ENCODE measurements at places on chromosomes 1 and 21.
A peak's percentile ranks its signal among the peaks of the same experiment; 100 is the strongest.

- DNase-seq = peak; percentile 52
Observed at GRCh38 chr1:32817815-32818786, 648 bp downstream of the S100PBP start.

- peak; percentile 6 for DNase-seq
Observed at GRCh38 chr1:199948587-199949280, 78.8 kb upstream of the NR5A2 start.

DNA sequence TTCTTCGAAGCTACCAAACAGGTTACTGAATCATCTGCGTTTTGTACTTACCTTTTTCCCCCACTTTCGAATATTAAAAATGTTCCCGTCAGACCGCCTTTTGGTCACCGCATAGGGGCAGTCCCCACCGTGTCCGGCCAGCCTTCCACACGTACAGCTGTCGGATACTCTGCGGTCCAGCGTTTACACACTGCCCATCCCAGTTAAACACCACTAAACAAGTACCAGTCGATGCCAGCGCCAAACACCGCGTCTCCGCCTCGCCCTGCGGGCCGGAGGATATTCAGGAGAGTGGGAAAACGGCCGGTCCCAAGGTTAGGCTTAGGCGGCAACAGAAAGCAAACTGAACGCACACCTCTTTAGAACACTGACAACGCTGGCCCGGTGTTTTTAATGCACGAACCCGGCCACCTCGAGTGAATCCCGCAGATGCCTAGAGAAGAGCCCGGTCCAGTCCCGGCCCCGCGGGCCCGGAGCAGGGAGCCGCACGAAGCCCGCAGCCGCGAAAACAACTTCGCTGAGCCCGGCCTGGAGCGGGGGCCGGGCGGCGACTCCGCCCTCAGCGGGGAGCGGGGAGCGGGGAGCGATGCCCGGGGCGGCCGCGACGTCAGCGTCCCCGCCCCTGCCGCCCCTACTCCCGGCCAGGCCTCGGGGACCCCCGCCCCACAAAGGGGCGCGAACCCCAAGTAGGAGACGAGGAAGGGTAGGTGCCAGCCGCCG lies 730 bp upstream of the PHF13 start:
- peak; percentile 72 for DNase-seq

DNA sequence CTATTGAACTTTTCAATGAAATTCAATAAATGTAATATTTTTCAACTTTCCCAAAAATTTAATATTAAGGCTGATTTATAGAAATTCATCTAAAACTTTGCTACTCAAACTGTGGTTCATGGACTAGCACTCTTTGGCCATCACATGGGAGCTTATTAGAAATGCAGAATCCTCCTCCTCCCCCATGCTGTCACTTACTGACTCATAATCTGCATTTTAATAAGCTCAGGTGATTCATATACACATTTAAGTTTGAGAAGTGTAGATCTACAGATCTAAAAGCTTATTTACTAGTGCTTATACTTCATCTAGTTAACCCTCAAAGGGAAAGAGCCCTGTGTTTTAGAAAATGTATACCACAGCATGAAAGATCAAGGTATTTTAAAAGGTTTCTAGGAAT lies 84.3 kb downstream of the HS2ST1 start:
- DNase-seq = peak; percentile 9

DNA sequence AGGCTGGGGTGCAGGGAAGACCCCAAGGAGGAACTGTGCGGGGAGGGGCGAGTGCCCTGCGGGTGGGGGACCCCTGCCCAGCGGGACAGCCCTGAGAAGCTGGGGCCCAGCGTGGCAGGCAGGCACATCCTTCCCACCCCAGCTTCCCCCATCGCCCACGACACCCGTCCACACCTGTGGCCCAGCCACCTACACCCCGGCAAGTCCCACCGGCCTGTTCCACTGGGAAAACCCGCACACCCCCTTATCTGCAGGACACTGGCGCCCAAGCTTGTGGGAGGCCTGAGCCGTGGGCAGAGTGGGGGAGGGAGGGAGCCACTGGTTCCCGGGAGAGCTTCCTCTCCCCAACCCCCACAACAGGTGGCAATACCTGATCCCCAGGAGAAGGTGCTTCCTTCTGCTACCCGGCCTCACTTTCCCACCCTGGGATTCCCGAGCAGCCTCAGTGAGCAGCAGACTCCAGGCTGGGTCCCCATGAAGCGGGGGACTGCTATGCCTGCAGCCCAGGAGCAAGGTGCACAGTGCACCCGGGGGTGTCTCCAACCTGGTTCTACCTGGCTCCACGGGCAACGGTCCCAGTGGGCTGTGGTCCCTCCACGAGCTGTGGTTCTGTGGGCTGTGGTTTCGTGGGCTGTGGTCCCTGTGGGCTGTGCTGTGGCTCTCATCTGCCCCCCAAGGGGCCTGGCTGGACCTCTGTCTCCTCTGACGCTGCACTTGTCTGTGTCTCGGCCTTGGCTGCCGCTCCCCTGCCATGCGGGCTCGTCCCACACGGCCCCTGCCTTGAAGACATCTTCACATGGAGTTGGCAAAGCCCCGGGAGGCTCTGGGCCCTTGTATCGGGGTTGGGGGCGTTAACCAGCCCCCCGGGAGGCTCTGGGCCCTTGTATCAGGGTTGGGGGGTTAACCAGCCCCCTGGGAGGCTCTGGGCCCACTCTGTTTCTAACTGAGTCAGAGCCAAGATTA lies 37.8 kb upstream of the POFUT2 start:
- no peak for DNase-seq

GRCh38 chr21:34938089-34938764 lies 110.9 kb downstream of the RUNX1 start:
- peak; percentile 23 for DNase-seq

DNA sequence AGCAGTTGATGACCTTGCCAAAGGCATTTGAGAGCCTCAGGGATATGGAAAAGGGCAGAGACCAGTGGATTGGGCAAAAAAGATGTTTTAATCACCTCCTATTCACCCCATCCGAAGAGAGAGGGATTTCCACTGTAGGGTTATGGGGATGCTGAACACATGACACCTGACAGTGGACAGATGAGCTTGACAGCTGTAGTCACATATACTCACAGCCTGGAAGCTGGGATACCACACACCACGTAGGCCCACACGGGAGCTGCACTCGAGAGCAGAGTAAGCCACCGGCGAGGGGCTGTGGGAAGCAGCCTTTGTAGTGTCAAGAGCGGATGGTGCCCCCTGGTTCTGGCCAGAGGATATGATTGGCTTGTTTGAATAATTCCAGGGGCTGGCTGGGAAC lies 20.0 kb downstream of the ZBTB40 start:
- DNase-seq = no peak

GRCh38 chr1:153355445-153356071 lies 2.1 kb upstream of the S100A9 start:
- DNase-seq = peak; percentile 64

DNA sequence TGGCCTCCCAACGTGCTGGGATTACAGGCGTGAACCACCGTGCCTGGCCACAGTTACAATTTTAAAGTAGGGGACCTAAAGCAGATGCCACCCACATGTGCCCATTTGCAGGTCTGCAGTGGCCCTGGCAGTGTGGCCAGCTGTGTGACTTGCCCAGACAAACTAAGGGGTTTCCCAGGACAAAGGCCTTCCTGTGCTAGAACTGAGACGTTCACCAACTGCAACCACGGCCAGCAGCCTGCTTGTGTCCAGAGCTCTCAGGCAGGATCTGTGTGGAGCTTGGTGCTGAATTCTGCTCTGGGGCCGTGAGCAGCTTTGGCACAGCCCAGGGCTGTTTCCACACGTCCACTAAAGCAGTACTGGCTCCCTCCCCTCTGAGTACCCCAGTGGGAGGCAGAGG lies 10.6 kb upstream of the PTTG1IP start:
- no peak for DNase-seq

DNA sequence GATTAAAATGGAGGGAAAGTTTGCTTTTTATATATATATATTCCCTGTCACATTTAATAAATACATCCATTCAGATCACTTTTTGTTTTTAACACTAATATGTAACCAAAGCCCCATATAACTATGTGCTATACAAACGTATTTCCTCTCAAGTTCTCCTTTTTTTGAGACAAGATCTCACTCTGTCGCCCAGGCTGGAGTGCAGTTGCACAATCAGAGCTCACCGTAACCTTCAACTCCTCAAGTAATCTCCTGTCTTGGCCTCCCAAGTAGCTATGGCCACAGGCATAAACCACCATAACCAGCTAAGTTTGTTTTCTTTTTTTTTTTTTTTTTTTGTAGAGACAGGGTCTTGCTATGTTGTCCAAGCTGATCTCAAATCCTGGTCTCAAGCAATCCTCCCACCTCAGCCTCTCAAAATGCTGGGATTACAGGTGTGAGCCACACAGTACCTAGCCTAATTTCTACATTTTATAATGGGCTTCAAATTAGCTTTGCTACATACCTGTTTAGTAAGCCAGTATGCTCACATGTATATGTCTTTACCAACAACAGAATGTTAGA lies 120.0 kb downstream of the TGFBR3 start:
- no peak for DNase-seq

GRCh38 chr1:2240270-2241156 lies 12.4 kb downstream of the SKI start:
- DNase-seq = no peak
